ENCODE measurements at places on chromosomes 5 and 9.

DNA sequence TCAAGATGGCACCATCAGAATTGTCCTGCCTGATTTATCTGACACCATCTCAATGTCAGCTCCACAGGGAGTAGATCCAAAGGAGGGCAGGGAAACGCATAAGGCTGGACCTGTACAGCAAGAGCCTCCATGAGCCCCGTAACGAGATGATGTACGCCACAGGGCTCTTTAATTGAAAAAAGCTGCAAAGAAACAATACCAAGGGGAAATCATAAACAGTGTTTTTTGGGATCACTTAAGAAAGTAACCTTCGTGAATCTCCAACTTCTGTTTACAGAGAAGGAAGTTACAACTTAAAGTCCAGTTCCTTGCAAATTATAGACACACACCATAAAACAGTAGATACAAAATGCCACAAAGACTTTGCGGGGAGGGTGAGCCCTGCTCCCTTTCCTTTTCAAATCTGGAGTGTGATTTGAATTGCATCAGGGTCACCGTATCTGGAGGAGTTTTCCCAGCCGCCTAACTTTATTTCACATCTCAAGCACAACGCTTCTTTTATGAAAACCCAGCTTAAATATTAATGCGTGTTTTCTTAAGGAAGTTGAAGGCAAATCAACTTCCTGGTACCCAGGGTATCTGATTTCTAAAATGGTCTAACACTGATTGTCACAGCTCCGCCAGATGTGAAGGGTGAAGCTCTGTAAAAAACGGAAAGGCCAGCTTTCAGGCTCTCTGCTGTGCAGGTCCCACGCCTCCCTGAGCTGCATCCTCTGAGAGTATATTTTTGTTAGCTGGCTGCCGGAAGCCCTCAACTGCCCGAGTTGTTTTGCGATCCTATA, 88.9 kb downstream of the EBF1 start:
- DNase-seq, result no peak

DNA sequence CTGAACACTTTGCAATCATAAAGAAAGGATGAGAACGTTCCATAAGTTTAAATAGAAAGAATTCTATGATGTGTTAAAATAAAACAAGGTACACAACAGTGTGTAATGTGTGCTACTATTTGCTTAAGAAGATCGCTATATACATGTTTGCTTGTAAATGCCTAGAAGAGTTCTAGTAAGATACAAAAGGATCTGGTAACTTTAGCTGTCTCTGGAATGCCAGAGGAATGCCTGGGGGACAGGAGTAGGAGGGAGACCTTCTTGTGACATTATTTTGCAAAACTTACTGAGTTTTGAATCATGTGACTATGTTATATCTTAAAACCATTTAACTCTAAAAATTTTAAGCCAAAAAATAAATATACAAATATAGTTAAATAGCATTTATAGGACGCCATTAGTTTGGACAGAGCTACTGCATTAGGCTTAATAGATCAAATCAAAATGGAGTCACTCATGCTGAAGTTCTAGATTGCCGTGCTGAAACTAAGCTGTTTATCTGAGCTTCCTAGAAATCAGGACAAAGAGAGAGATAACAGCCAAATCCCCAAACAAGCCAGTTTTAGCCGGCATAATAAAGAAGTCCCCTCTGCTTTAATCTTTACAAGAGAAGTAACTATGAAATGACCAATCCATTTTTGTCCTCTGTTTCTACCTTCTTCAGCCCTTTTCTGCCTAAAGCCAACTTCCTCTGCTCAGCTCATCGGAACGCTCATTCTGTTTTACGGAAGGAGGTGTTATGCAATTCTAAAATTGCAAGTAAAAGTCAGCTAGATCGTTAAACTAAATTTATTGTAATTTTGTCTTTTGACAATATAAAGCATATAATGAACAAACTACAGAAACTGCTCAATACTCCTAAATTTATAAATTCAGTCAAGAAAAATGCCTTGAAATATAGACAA, 44.8 kb downstream of the LIX1 start:
- DNase-seq, result no peak

GRCh38 chr5:135864503-135865435, 30.3 kb downstream of the SLC25A48 start:
- no peak for DNase-seq

GRCh38 chr5:97142521-97143254, at the start of gene LIX1:
Gene LIX1 (minus strand): TSS chr5:97142611. CDS start chr5:97142576, 35 bp downstream.
- DNase-seq, result no peak

GRCh38 chr9:112542593-112543292, 56.1 kb downstream of the KIAA1958 start:
- no peak for DNase-seq

DNA sequence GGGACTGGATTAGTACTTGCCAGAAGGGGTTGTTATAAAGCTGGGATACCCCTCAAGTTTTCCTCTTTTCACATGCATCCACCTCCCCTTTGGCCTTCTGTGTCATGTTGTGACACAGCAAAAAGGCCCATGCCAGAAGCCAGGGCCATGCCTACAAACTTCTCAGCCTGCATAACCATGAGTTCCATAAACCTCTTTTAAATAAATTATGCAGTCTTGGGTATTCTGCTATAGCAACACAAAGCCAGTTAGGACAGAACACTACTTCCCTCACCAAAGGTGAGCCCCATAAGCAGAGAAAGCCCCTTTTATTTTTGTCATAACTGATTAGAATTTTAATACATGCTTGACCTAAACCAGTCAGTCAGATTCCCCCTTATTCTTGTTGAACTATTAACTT, 801.3 kb downstream of the DNAH5 start:
- no peak for DNase-seq

- no peak for DNase-seq
Observed at GRCh38 chr5:2725980-2726765, 25.3 kb downstream of the IRX2 start.

Data from activated T-cell treated with anti-CD3 and anti-CD28 coated beads for 4 hours (primary cell).